ENCODE measurements at places on chromosomes 3 and 15. TPM values are rescaled to one million over a fixed set of nuclear protein-coding genes. Genes with fewer than 3 reads are reported as not detected.

DNA sequence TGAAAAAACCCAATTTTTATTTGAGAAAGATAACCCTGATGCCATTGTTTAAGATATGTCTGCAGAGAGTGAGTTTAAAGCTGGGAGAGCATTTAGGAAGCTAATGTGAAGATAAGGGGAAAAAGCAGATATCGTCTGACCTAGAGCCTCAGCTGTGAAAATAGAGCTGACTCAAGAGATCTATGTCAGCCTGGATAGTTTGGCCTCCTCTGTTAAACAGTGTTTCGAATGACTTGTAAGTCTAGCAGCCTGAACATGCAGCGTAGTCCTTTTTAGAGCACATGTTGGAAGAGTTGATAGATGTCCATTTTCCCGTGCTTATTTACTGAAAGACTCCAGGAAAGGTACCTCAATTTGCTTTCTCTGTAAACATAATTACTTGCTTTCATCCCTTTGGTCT lies 48.1 kb downstream of the ALCAM start:
- no peak overlapping the region for H3K27ac ChIP-seq
- DNase-seq: no peak
- H3K4me3 ChIP-seq: no peak overlapping the region
- H3K36me3 ChIP-seq: no peaks in the 10 kb centered on the region
- peaks cover 15% of the 10 kb centered on the region for H3K4me1 ChIP-seq

INSYN1 gene
- total RNA-seq: 10.4 TPM

GRCh38 chr3:57675530-57675929 lies 17.3 kb downstream of the DENND6A start:
- H3K36me3 ChIP-seq: 0 out of 2 replicates have a peak, but pooled peaks cover 7% of the 10 kb centered on the region
- no peaks in the 10 kb centered on the region for H3K4me1 ChIP-seq
- H3K27ac ChIP-seq: no peak overlapping the region
- no peak for DNase-seq
- no peak overlapping the region for H3K4me3 ChIP-seq

PSTPIP1 gene
- total RNA-seq: 0.38 TPM

ZNF80 gene
- total RNA-seq: not detected

TTC21A gene
- total RNA-seq: 0.25 TPM

DNA sequence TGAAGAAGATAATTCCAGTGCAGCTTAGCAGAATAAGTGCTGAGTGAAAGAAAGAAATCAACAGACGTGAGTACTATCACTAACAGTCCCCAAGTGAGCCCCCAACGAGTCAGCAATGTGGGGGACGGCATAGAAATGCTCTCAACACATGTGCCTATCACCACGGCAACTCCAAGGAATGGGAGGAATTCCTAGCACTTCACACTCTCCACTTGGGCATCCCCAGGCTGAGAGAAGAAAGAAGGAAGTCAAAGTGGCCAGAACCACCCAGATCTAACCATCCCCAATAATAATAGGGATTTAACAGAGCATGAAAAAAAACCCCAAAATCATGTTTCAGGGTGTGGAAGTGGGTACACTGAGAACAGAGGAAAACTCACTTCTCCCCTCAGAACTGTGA lies 29.3 kb upstream of the CPNE4 start:
- no peak overlapping the region for H3K4me3 ChIP-seq
- H3K36me3 ChIP-seq: no peaks in the 10 kb centered on the region
- no peak for DNase-seq
- peaks cover 18% of the 10 kb centered on the region for H3K27me3 ChIP-seq
- no peaks in the 10 kb centered on the region for H3K4me1 ChIP-seq

MYLK gene
- 174 TPM for total RNA-seq

- H3K4me1 ChIP-seq: peaks cover 18% of the 10 kb centered on the region
- DNase-seq: peak; percentile 40
- H3K4me3 ChIP-seq: no peak overlapping the region
- no peak overlapping the region for H3K27ac ChIP-seq
Observed at GRCh38 chr15:68183616-68184315, 21.4 kb downstream of the CALML4 start.

TRAT1 gene
- total RNA-seq: not detected
